NCI-H2171 treated with DMSO at 0.1 percent for 48 hours (cell line): ENCODE measurements at places on chromosomes 12 and 14.
A peak's percentile ranks its signal among the peaks of the same experiment; 100 is the strongest.

GRCh38 chr12:47079981-47080724 lies 394 bp upstream of the AMIGO2 start:
- no peak for DNase-seq

- DNase-seq = no peak
Observed at GRCh38 chr12:32344047-32344446, 55.3 kb upstream of the FGD4 start.

DNA sequence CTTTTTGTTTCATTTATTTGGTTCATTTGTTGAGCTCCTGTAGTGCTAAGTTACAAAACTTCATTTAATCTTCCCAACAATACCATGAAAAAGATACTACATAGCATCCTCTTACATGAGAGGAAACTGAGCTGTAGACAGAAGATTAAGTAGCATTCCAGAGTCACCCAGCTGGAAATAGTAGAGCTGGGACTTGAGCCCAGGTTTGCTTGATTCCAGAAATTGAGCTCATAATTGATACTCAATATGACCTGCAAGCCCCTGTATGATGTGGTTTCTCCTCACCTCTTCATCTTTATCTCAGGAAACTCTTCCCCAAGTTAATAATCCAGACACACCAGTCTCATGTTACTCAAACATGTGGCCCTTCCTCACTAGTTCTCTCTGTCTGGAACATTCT lies 87.0 kb upstream of the DAAM1 start:
- peak; percentile 56 for DNase-seq

- DNase-seq = no peak
Observed at GRCh38 chr12:108627134-108627920, 6.4 kb downstream of the SELPLG start.

- no peak for DNase-seq
Observed at GRCh38 chr12:90883456-90883855, 71.5 kb downstream of the CCER1 start.

GRCh38 chr14:26598081-26598671 lies 343 bp upstream of the NOVA1 start:
- DNase-seq = peak; percentile 97

- peak; percentile 9 for DNase-seq
Observed at GRCh38 chr14:39581474-39581873, 149.2 kb upstream of the FBXO33 start.

DNA sequence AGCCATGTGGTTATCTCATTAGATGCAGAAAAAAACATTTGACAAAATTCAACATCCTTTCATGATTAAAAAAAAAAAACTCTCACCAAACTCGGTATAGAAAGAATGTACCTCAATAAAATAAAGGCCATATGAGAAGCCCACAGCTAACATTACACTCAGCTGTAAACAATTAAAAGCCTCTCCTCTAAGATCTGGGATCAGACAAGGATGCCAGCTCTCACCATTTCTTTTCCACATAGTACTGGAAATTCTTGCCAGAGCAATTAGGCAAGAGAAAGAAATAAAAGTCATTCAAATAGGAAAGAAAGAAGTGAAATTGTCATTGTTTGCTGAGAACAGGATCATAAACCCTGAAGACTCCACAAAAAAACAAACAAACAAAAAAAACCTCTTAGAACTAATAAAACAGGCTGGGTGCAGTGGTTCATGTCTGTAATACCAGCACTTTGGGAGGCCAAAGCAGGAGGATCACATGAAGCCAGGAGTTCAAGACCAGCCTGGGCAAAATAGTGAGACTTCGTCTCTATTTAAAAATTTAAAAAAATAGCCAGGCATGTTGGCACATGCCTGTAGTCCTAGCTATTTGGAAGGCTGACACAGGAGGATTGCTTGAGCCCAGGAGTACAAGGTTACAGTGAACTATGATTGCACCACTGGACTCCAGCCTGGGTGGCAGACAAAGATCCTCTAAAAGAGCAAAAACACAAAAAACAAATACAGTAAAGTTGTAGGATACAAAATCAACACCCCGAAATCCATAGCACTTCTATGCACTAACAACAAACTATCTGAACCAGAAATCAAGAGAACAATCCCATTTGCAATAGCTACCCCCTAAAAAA lies 114.4 kb downstream of the FOXA1 start:
- no peak for DNase-seq

GRCh38 chr12:103912069-103912468 lies 18.1 kb upstream of the HSP90B1 start:
- DNase-seq = no peak

DNA sequence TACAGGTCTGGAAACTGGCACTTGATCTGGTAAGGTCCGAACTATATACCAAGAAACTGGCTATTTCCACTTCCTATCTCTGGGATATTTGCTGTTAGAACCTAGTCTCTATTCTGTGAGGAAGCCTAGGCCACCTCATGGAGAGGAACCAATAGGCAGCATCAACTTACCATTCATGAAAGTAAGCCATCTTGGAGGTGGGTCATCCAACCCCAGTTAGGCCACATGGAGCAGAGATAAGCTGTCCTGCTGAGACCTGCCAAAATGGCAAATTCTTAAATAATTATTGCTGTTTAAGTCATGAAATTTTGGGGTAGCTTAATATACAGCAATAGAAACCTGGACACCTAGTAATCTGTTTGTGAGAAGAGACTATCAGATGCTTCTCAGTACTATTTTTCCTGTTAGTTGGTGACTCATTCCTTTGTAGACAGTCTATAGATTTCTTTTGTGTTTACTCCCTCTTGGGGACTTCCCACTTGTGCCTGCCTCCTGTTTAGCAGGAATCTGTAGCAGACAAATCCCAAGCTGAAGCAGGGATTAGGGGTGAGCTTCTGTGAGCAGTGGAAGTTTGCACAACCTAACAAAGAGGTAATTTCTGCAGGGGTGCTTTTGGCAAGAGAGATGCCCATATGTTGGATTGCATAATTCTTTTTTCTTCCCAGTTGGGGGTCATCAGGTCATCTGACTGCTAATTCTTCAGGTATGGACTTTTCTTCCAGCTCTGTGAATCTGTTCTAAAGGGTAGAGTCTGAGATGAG lies 136.8 kb downstream of the IGF1 start:
- peak; percentile 44 for DNase-seq

- DNase-seq = no peak
Observed at GRCh38 chr14:22410497-22410896, 178.5 kb downstream of the DAD1 start.

DNA sequence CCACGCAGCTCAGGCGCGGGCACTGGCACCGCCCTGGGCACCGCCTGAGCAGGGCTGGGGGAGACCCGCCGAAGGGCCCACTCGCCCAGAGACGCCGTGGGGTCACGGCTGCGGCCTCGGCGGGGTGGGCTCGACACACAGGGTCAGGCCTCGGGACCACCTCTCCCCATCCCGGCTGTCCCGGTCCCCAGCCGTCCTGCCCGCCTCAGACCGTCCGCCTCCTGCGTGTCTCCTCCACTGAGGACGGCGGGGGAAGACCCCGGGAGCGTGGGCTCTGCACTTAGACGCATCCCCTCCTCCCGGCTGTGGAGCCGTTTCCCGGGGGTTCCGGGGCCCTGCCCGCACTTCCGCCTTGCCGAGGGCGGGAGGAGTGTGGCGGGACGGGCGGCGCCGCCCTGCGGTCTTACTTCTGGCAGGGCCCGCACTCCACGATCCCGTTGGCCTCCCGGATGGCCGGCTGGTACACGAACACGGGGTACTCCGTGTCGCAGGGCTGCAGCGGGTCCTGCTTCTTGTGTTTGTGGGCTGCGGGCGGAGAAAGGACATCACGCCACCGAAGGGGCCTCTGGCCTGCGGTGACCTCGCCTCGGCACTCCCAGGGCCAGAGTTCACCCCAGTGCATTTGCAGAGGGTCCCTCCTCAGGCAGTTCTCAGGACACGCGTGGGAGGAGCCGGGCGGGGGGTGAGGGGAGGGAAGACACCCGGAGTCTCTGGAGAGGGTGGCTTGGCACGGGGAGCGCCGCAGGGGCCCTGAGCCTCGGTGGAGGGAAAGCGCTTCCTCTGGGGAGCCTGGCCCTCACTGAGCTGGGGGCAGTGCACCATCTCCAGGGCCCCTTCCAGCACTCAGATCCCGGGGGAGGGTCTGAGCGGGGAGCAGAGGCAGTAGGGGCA lies 23.1 kb upstream of the LRTM2 start:
- DNase-seq = no peak

- DNase-seq = no peak
Observed at GRCh38 chr14:38309522-38310277, 53.8 kb upstream of the CLEC14A start.

DNA sequence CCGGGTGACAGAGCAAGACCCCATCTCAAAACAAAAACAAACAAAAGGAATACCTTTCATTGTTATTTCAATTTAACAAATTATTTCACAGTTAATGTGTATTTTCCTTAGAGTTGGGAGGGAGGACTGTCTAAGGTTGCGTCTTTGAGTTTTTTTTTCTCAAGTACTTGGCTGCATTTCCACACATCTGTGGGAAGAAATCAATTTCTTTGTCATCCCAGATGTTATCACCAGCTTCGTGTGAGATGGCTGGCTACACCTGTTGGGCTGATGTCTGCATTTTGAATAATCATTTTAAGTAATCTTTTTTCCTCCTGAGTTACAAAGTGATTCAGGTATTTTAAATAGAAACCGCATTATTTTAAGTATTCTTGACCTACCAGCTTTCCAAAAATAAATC lies 59.4 kb downstream of the EML1 start:
- peak; percentile 31 for DNase-seq

- DNase-seq = no peak
Observed at GRCh38 chr14:100644784-100645183, 57.6 kb upstream of the BEGAIN start.

- no peak for DNase-seq
Observed at GRCh38 chr14:98280436-98280835, 991.6 kb downstream of the BCL11B start.

DNA sequence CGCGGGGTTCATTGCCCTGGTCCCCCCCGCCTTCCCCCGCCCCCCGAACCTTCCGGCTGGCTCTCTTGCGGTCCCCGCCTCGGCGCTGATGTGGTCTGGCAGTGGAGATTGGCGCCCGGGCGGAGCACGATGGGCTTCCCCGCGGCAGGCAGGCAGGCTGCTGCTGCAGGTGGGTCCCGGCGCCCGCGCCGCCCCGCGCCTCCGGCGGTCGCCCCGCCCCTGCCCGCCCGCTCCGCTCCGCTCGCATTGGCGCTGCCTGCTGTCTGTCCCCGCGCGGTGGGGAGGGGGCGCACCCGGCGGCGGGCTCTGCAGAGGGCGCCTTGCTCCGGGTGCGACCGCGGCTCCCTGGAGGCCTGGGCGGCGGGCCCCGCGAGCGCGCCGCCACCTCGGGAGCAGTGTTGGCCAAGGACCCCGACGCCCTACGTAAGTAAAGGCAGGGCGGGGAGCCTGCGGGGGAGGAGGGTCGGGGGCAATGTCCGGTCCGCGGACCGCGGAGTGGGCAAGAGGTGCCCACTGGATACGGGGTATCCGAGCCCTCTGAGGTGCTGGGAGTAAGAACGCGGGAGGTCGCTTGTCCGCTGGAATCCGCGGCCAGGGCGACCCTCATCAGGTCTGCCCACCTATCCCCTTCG lies at the start of gene AKAP5:
AKAP5 (plus strand) TSS at position 309 of the 632 bp plus-strand sequence. CDS start 2,896 bp downstream, outside the sequence.
- DNase-seq = peak; percentile 85

DNA sequence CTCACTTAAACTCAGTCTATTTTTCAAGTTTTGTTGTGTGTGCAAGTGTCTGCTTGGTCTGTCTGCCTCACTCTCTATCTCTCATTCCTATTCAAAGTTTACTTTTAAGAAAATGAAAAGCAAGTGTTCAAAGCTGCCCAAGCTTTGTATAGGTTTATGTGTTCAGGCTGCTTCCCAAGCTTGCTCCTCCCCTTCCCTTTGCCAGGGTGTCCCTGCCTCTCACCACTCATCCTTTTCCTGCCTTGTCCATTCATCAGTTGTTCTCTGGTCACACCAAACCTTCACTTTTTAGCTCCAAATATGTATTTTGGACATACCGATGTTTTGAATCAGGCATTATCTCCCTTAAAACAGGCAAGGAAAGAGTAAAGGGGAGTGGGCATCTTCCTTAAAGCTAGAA lies 41.3 kb downstream of the STK38L start:
- DNase-seq = no peak

GRCh38 chr12:57521525-57522010 lies 1.1 kb upstream of the MBD6 start:
- DNase-seq = peak; percentile 69

DNA sequence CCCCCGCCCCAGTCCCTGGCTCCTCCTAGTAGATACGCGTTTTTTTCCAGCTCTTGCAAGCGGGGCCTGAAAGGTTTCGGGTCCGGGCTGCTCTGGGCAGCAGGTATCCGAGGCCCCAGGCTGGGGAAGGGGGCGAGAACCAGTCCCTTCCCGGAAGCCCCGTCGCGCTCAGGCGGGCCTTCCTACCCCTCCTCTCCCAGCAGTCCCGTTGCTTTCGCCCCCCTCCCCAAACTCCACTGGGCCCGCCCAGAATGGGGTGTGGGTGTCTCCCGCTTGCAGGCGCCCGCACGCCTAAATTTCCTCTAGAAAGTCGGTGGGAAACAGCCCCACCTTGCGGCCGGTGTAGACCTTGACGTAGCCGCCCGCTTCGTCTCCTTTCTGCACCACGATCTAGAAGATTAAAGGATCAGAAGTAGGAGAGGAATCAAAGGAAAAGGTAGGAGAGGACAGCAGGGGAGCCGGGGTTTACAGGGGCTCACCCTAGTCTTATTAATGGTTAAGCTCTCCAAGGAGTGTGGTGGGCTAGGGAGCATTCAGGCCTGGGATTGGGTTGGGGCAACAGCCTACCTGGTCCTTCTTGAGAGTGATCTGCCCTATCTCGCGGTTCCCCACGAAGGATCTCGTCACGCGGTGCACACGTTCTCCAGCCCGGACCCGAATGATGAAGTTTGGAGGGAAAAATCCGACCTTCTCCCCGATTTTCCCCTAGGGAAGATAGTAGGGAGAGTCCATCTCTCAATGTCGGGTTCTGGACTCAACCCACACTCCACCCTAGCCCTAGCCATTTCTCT lies 7.3 kb downstream of the STAC3 start:
- DNase-seq = peak; percentile 85

GRCh38 chr12:49296836-49297694 lies 2.1 kb downstream of the PRPH start:
- DNase-seq = peak; percentile 79

- no peak for DNase-seq
Observed at GRCh38 chr12:12266389-12266872, 413 bp downstream of the LRP6 start.

GRCh38 chr14:103507751-103508150 lies 14.9 kb downstream of the CKB start:
- DNase-seq = no peak

GRCh38 chr12:113794774-113795173 lies 171.4 kb downstream of the RBM19 start:
- peak; percentile 88 for DNase-seq

- no peak for DNase-seq
Observed at GRCh38 chr14:64673316-64673715, 30.9 kb upstream of the PLEKHG3 start.

GRCh38 chr12:46382408-46382963 lies 9.9 kb upstream of the SLC38A2 start:
- no peak for DNase-seq

DNA sequence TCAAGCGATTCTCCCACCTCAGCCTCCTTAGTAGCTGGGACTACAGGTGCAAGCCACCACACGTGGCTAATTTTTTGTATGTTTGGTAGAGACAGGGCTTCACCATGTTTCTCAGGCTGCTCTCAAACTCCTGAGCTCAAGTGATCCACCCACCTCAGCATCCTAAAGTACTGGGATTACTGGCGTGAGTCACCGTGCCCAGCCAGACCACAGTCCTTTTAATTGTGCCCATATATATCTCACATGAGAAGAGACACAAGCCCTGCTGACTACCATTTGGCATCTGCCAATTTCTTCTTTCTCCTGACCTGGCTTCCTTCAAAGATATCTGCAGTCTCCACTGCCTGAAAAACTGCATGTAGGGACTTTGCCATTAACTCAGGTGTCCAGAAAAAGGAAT lies 142.5 kb downstream of the DPY19L2 start:
- no peak for DNase-seq

- DNase-seq = no peak
Observed at GRCh38 chr14:32536175-32536574, 207.1 kb downstream of the AKAP6 start.

GRCh38 chr12:118274066-118274465 lies 98.6 kb downstream of the TAOK3 start:
- DNase-seq = no peak
